Stimulated activated CD4-positive, alpha-beta T cell treated with anti-CD3 and anti-CD28 coated beads, Interleukin-15, amount 100 ng/mL, for 1 hour (primary cell): ENCODE measurements at places on chromosomes 6 and 20.

DNA sequence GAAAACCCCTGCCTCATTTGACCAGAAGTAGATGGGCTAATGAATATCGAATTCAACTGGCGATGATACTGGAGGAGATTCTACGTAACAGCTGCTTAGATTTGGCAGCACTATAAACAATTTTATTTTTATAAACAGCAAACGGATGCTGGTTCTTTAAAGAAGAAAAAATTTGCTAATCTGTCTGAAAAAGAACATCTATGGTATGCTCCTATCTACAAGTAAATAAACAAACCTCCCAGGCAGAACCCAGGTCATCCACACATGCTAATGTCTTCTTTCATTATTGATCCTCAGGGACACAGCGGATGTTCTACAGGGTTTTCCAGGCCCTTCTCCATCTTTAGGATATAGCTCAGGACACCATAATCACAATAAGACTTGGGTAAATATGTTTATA, 291.3 kb downstream of the ALDH8A1 start:
- no peak for DNase-seq

- DNase-seq = no peak
Measured at GRCh38 chr20:4111440-4112411, 96.4 kb upstream of the RNF24 start.

DNA sequence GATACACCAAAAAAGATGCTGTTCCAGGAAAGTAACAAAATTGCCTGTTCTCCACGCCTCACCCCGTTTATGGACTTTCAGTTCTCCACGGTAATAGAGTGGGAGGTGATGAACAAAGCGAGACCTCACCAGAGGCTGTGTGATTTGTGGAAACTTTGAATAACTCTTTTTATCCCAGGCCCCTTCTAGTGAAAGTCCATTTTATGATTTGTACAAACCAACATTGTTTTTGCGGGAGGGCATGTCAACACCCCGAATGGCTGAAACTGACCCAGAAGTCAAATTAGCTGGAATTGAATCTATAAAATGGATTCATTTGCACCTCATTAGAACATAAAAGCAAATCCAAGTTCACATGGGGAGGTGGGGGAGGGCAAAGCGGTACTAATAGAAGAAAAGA, 517.8 kb downstream of the CDH26 start:
- DNase-seq = no peak

GRCh38 chr6:21437581-21437980, 156.0 kb upstream of the SOX4 start:
- no peak for DNase-seq

DNA sequence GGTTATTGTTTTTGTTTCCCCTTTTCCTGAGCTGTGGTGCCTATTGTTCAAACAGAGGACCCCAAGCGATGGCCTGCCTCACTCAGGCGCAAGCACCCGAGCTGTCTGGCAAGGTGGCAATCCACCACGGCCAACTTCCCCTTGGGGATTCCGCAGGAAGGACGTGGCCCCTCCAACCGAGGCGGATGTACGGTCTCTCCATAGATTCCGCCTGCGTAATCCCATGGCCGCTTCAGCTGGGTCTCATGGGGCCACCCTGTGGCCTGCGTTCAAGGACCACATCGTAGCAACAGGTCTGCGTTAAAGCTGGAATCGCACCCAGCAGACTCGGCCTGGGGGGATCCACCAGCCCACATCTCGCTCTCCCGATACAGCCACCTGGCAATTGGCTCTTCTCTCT, 79.9 kb downstream of the CEBPB start:
- DNase-seq = no peak

DNA sequence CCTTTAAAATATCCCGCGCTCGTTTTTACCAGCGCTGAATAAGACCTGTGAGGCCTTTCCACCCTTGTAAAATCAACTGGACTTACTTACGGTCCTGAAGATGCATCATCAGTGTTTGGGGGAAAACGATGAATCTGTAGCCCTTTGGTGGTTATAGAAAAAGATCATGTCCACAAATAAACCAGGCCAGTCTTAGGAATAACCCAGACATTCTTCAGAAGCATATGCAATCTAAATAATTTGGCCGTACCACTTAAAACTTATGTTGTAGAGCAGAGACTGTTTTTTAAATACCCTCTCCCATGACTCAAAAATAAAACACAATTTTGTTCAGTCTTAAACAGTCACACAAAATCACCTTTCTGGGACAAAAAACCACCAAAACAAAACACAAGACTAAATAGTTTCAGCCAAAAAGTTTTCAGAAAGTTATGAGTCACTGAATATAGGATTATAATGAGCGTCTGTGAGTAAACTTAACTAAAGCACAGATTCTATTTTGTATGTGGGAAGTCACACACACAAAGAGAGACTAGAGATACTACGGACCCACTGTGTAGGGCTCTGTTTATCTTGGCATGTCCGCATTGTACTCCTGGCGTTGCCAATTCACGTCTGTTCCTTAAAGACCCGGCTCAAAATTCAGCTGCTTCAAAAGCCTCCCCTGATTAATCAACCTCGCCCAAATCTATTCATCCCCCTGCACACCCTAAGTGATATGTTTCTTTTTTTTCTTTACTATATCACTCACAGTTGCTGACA, 26.5 kb upstream of the SMOC2 start:
- no peak for DNase-seq

GRCh38 chr20:57787990-57788781, 78.4 kb upstream of the PMEPA1 start:
- DNase-seq = no peak

DNA sequence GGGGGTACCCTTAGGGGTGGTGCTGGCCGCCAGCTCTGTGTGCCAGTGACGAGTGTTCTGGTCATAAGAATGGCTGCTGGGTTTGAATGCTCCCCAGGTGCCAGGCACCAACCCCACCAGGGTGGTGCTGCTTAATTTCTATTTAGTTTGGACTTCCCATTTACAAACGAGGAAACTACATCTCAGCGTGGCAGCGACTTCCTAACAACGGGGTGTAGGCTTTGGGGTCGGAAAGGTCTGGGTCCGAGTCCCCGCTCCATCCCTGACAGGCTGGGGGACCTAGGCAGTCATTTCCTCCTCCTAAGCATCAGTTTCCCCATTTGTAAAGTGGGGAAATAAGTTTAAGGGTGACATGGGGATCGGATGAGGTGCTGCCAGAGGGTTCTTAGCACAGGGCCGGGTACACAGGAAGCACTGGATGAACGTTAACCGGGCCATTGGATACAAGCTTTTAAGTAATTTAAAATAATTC, 30.3 kb downstream of the CEBPB start:
- no peak for DNase-seq
